Right atrium auricular region (tissue), 2 donors: ENCODE measurements at places on chromosomes 2 and 18.

DNA sequence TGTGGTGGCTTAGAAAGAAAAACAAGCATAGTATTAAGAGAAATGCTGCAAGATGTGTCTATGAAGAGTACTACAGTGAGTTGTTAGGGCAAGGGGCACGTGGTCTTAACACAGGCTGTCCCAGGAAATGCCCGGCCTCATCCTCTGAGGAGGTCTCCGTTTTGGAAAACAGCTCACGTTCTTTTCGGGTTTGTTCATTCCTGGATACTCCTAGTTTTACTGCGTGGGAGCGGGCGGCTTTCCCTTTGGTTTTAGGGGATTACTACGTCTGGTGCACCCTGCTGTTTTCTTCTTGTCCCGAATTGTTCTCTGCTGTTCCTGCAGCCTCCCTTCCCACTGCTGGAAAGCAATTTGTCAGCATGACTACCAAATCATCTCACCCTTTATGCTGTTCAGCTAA is 55.5 kb upstream of the RAB6D start:
- no peak for DNase-seq

DNA sequence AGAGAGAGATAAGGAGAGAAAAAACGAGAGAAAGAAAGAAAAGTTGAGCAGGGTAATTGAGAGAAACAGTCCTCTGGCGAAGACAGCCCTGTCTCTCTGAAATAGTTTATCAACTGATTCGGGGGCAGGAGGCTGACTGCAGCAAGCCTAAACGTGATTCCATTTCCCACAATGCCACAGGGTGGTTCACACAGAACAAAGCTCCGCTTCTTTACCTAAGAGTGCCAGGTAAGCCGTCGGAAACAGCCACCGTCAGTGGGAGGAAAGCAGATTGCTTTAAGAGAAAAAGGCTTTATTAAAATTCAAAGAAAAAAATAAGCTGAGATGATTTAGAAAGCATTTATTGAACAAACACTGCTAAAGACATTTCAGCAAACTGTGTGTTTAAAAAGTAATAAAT is 271.4 kb upstream of the POU3F3 start:
- no peak for DNase-seq

- DNase-seq = no peak
These were observed 150.7 kb upstream of the MGAT5 start for GRCh38 chr2:134103196-134103595.

DNA sequence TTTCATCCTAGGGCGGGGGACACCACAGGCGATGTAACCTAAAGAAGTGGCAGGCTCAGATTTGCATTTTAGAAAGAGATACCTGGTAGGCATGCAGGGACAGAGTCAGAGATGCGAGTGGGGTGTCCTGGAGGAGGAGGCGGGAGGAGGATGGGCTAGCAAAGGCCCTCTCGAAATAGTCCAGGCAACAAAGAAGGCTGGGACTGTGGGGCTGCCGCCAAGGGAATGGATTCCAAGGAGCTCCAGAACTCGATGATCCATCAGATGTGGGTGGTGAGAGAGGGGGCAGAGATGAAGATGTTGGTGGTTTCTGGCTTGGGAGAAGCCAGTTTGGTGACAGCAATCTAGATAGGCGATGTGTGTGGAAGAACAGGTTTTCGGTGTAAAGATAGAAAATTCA is 12.5 kb upstream of the INPP5D start:
- no peak for DNase-seq

- DNase-seq = peak; percentile 83
These were observed 8.4 kb upstream of the MGAT5 start for GRCh38 chr2:134245340-134245984.

GRCh38 chr2:197669077-197669476 is 6.3 kb downstream of the RFTN2 start:
- DNase-seq = no peak

DNA sequence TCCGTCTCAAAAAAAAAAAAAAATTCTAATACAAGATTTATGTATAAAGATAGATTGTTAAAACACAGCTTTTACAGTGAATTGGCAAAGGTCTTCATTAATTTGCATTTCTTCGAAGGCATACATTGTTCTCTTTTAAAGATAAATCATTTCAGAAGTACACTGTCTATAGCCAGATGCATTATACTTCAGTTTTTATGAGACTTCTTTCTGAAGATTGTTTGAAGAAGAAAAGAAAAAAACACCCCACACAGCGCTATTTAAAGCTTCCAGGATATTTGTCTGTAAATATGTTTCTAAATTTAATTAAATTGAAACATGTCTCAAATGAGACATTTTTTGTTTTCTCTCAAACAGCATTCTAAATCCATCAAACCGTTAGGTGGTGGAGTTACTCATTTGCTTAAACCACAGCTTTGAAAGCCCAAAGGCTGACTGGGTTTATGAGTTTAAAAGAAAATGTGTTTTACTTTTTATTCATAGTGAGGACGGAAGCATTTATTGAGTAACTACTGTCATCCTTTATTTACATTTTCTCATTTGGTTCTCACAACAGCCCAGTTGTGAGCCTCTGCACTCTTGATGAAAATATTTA is 42.4 kb upstream of the C1GALT1C1L start:
- no peak for DNase-seq

- no peak for DNase-seq
These were observed 230.6 kb downstream of the DOK6 start for GRCh38 chr18:69631281-69631680.

GRCh38 chr2:231318436-231318835 is 77.1 kb upstream of the B3GNT7 start:
- DNase-seq = no peak

- DNase-seq = no peak
These were observed 8.1 kb upstream of the WIPF1 start for GRCh38 chr2:174605687-174606086.

- DNase-seq = no peak
These were observed 441.0 kb upstream of the MAP2 start for GRCh38 chr2:208982831-208983230.

DNA sequence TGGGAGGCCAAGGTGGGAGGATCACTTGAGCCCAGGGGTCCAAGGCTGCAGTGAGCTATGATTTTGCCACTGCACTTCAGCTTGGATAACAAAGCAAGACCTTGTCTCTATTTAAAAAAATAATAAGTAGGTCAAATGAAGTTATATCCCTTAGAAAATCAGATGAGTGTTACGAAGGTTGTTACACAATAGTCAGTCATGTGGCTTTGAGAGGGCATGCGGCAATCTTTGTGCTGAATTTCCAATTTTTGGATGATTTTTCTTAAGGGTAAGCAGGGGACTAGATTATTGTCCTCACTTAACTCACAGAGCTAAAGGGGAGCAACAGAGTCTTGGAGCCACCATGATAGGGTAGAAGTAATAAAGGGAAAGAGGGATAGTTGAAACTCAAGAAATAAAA is 71.8 kb downstream of the B3GNT2 start:
- DNase-seq = no peak
